ENCODE measurements at places on chromosomes 7 and 10. TPM values are rescaled to one million over a fixed set of nuclear protein-coding genes. Genes with fewer than 3 reads are reported as not detected.

Gene CTBP2
- 74.9 TPM for polyA plus RNA-seq

Gene CPEB3
- 0.41 TPM for polyA plus RNA-seq

Gene GALNT17
- polyA plus RNA-seq: not detected

Gene VAX1
- 0.68 TPM for polyA plus RNA-seq

Gene ANK3
- 0.56 TPM for polyA plus RNA-seq

Gene GRK5
- 7.8 TPM for polyA plus RNA-seq

All from A549 (cell line).